AG10803 (cell line): ENCODE measurements at places on chromosomes 6 and 20.
A peak's percentile ranks its signal among the peaks of the same experiment; 100 is the strongest.

DNA sequence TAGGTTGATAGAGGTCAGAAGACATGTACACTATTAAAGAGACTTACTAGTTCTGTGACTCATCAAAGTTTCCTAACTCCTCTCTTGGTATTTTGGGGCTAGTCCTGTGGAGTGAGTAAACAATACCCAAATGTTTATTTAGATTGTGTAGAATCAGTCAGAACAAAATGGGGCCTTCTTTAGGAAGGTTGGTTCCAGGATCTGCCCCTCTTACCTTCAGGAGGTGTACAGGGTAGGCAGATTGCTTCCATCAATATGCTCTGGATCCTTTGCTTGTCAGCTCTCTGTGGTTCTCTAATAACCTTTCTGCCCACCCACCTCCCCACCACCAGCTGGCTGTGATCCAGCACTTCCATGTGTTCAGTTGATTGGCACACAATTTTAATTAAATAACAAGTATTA, 107.0 kb downstream of the POPDC3 start:
- DNase-seq, result peak; percentile 17

DNA sequence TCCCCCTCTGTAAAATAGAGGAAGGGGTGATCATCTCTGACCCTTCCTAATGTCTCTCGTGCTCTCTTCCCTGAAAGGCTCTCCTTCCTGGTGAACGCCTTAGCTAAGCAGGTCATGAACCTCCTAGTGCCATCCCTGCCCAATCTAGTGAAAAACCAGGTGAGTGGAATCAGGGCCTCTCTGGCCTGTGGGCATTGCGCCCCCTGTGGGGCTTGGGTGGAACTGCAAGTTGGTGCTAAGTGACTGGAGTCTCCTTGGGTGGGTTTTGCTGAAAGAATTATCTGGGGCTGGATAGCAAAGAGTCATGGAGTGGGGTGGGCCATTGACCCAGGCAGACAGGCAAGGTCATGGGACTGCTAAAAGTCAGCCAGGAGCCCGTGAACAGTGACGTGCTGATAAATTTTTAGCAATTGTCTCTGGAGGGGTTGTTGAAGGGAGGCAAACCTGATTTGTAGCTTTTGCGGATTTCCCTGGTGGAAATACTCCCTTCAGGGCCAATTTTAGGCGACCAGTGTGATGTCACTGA, 8.9 kb downstream of the BPIFB1 start:
- DNase-seq, result no peak

DNA sequence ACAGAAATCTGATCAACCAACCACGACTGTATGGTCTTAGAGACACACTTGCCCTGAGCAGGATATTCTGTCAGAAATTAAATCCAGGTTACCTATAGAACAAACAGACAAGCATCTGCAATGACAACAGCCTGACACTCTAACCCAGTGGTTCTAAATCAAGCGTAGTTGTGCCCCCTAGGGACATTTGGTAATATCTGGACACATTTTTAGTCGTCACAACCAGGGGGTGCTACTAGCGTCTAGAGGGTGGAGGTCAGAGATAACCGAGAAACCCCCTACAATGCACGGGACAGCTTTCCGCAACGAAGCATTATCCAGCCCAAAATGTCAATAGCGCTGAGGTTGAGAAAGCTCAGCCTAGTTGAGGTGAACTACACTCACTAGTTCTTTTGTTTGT, 32.3 kb downstream of the ID4 start:
- DNase-seq, result no peak

GRCh38 chr20:34065260-34065659, 46.8 kb downstream of the EIF2S2 start:
- peak; percentile 66 for DNase-seq
